ENCODE measurements at places on chromosomes 12 and 14. TPM values are rescaled to one million over a fixed set of nuclear protein-coding genes. Genes with fewer than 3 reads are reported as not detected.

The BICDL1 gene
- total RNA-seq, result 143 TPM

The TDRD9 gene
- 0.28 TPM for total RNA-seq

The SERPINA1 gene
- total RNA-seq, result 0.44 TPM

The ERO1A gene
- 93.8 TPM for total RNA-seq

The DHH gene
- total RNA-seq, result 0.44 TPM

The CIT gene
- total RNA-seq, result 1.6 TPM

The TIMELESS gene
- total RNA-seq, result 7.5 TPM

The PZP gene
- total RNA-seq, result not detected

All from CD4-positive, alpha-beta memory T cell (primary cell).